ENCODE measurements at places on chromosomes 5 and 9. TPM values are rescaled to one million over a fixed set of nuclear protein-coding genes. Genes with fewer than 3 reads are reported as not detected.

Gene CCDC152
- 0.92 TPM for polyA plus RNA-seq

Gene ENHO
- 1.1 TPM for polyA plus RNA-seq

Gene WNK2
- polyA plus RNA-seq: 22.2 TPM

Gene RHOBTB3
- polyA plus RNA-seq: 81.4 TPM

Gene PCDHGC4
- 0.34 TPM for polyA plus RNA-seq

Gene MCTP1
- 1.5 TPM for polyA plus RNA-seq

Gene SH3RF2
- 2.4 TPM for polyA plus RNA-seq

Gene FIBCD1
- polyA plus RNA-seq: 0.18 TPM

Gene SH3TC2
- 0.33 TPM for polyA plus RNA-seq

Gene IL3
- polyA plus RNA-seq: not detected

Gene PPP2CA
- 35.4 TPM for polyA plus RNA-seq

Gene CATSPER3
- polyA plus RNA-seq: 0.76 TPM

Gene CBY3
- 0.25 TPM for polyA plus RNA-seq

Gene BHMT2
- polyA plus RNA-seq: 18.6 TPM

Gene MSX2
- polyA plus RNA-seq: 2.1 TPM

Gene PTPDC1
- polyA plus RNA-seq: 2.1 TPM

Gene OBP2B
- not detected for polyA plus RNA-seq

Gene ZNF483
- polyA plus RNA-seq: 0.34 TPM

Gene ORM1
- 18.0 TPM for polyA plus RNA-seq

Gene KIF4B
- polyA plus RNA-seq: not detected

Gene GPR151
- not detected for polyA plus RNA-seq

Gene FAM221B
- polyA plus RNA-seq: not detected

Gene OR1J2
- not detected for polyA plus RNA-seq

Gene ZBED3
- 8.2 TPM for polyA plus RNA-seq

Gene PCDHGA5
- polyA plus RNA-seq: 0.34 TPM

Gene ADAMTSL1
- 1.5 TPM for polyA plus RNA-seq

Gene ANKRD20A1
- polyA plus RNA-seq: 0.72 TPM

Gene TMEM232
- 0.97 TPM for polyA plus RNA-seq

Gene PHF24
- 0.19 TPM for polyA plus RNA-seq

Gene NXNL2
- polyA plus RNA-seq: 0.06 TPM

Gene MEIKIN
- polyA plus RNA-seq: not detected

Gene ANXA2R
- polyA plus RNA-seq: 5.8 TPM

Gene PCDHB15
- 0.79 TPM for polyA plus RNA-seq

Gene MAP3K1
- polyA plus RNA-seq: 4.2 TPM

Gene ABL1
- polyA plus RNA-seq: 58.1 TPM

Gene SLC6A7
- polyA plus RNA-seq: not detected

Gene PPP3R2
- not detected for polyA plus RNA-seq

Gene PCDHGA3
- polyA plus RNA-seq: 0.45 TPM

Gene AHRR
- polyA plus RNA-seq: 0.11 TPM

Gene PPP1R2B
- not detected for polyA plus RNA-seq

Gene CXCL14
- polyA plus RNA-seq: 3.8 TPM

Gene CDK9
- polyA plus RNA-seq: 52.1 TPM

Gene TDRD7
- polyA plus RNA-seq: 7.6 TPM

Gene AGXT2
- not detected for polyA plus RNA-seq

Gene GMCL2
- not detected for polyA plus RNA-seq

Gene IL7R
- 1.3 TPM for polyA plus RNA-seq

Gene TNFSF15
- polyA plus RNA-seq: 0.16 TPM

Gene BSPRY
- 25.1 TPM for polyA plus RNA-seq

Data from adipose tissue (tissue), 3 donors.